ENCODE measurements at places on chromosomes 6 and 20.

DNA sequence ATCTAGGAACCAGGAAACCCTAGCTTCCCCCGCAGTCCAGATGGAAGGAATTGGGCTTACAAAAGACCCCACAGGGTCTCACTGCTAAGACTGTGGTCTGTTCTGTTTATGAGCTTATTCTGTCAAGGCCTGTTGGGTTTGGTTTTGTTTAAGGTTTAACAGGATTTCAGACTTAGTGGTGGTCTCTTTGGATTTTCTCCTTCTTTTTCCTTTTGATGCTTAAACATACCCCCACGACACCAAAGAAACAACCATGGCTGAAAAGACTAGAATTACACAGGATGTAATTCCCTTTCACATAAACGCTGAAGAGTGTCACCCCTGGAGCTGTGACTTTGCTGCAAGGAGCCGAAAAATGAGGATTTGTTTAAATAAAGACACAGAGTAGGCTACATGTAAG lies 408.6 kb downstream of the PREX1 start:
- DNase-seq = no peak

- no peak for DNase-seq
Measured at GRCh38 chr6:56055081-56055704, 179.8 kb upstream of the BMP5 start.

GRCh38 chr6:89828988-89829471 lies 650 bp upstream of the CASP8AP2 start:
- DNase-seq = no peak

DNA sequence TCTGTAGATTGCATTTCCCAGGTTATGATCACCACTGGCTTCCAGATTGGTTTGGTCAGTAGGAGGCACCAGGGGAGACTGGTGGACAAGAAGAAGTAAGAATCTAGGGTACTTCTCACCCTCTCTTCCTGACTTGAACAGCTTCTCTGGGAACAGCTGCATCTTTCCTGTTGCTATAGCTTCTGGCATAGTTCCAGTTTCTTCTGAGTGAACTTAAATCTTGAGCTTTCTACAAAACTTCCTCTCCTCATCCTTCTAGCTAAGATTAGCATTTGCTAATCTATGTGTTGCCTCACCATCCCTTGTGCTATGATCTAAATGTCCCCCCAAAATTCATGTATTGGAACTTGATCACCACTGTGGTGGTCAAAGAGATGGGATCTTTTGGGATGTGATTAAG lies 724.6 kb downstream of the UTRN start:
- DNase-seq = no peak

All from CD8-positive, alpha-beta T cell (primary cell).